ENCODE measurements at places on chromosomes 3 and 15.

DNA sequence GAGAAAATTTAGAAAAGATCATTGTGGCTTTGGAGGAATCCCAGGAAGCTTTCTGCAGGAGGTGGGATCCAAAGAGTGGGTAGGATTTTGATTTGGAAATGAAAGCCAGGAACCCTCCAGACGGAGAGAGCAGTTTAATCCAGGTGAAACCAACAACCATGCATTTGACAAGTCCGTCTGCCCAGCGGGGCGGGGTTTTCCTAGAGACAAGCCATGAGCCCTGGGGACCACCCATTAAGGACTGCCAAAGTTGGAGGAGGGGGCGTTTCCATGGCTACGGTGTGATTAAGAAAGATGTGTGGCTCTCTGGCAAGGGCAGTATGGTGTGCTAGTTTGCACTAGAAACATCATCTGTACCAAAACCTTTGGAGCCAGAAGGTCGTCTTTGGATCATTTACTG is 53.4 kb downstream of the SRGAP3 start:
- H3K27ac ChIP-seq, result no peak overlapping the region
- no peaks in the 10 kb centered on the region for H3K36me3 ChIP-seq
- no peak overlapping the region for H3K4me3 ChIP-seq
- H3K4me1 ChIP-seq, result no peaks in the 10 kb centered on the region
- no peak for DNase-seq
- no peaks in the 10 kb centered on the region for H3K27me3 ChIP-seq

- peaks cover 19% of the 10 kb centered on the region for H3K4me1 ChIP-seq
- no peak for DNase-seq
- no peaks in the 10 kb centered on the region for H3K27me3 ChIP-seq
- H3K36me3 ChIP-seq, result no peaks in the 10 kb centered on the region
- H3K4me3 ChIP-seq, result no peak overlapping the region
- no peak overlapping the region for H3K27ac ChIP-seq
Measured at GRCh38 chr3:151976211-151977050, 103.0 kb downstream of the SUCNR1 start.

- no peaks in the 10 kb centered on the region for H3K36me3 ChIP-seq
- no peak for DNase-seq
- H3K4me1 ChIP-seq, result no peaks in the 10 kb centered on the region
- no peaks in the 10 kb centered on the region for H3K27me3 ChIP-seq
Measured at GRCh38 chr15:76861815-76862397, 43.2 kb downstream of the SCAPER start.

DNA sequence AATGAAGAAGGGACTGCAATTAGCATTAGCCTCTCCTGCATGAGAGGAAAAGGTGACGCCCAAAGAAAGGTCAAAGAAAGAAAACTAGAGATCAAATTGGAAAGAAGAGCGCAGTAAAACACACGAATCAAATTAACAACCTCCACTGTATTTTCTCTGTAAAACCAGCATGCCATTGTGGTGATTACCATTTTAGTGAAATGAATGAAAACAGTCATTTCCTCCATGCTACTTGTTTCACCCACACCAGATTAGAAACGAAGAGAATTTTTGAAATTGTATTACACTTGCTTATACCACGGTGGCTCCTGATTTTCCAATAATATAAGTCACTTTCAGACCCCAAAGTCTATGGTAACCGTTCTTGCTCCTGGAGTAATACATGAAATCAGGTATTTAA is 71.6 kb downstream of the SUMF1 start:
- H3K4me1 ChIP-seq, result no peaks in the 10 kb centered on the region
- H3K36me3 ChIP-seq, result peaks cover 3% of the 10 kb centered on the region
- no peak overlapping the region for H3K27ac ChIP-seq
- no peak for DNase-seq
- H3K4me3 ChIP-seq, result no peak overlapping the region
- H3K27me3 ChIP-seq, result no peaks in the 10 kb centered on the region

- H3K36me3 ChIP-seq, result peaks cover 3% of the 10 kb centered on the region
- H3K4me3 ChIP-seq, result no peak overlapping the region
- DNase-seq, result no peak
- no peaks in the 10 kb centered on the region for H3K27me3 ChIP-seq
Measured at GRCh38 chr15:49331951-49332350, 91.1 kb upstream of the FGF7 start.

DNA sequence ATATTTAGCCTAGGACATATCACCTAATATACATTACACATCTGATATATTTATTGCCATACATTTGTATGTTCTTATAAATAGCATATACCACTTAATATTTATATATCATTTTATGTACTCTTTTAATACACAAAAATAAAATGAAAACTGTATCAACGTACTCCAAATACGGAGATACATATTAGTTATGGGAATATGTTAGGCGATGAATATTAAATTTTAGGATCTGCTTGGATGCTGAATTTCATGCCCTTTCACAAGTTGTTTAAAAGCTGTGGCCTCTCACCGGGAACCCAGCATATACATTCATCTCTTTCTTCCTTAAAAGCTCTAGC is 50.6 kb downstream of the ZIC4 start:
- no peaks in the 10 kb centered on the region for H3K4me1 ChIP-seq
- H3K4me3 ChIP-seq, result no peak overlapping the region
- peaks cover 3% of the 10 kb centered on the region for H3K27me3 ChIP-seq
- no peak overlapping the region for H3K27ac ChIP-seq
- no peaks in the 10 kb centered on the region for H3K36me3 ChIP-seq
- no peak for DNase-seq

DNA sequence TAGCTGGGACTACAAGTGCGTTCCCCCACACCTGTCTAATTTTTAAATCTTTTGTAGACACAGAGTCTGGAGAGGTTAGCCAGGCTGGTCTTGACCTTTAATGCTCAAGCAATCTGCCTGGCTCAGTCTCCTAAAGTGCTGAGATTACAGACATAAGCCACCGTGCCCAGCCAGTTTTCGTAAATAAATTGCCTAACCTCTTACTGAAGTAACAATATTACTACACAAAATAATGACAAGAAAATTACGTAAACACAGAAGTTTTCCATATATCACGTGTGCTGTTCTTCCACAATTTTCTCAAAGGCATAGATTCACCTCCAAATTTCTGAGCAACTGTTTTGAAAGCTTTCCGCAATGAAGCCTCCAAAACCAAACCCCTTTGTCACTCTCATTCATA is 58.1 kb upstream of the PROK2 start:
- H3K27me3 ChIP-seq, result peaks cover 3% of the 10 kb centered on the region
- H3K27ac ChIP-seq, result peak overlapping the region; percentile 56
- no peak overlapping the region for H3K4me3 ChIP-seq
- H3K36me3 ChIP-seq, result no peaks in the 10 kb centered on the region
- H3K4me1 ChIP-seq, result no peaks in the 10 kb centered on the region

DNA sequence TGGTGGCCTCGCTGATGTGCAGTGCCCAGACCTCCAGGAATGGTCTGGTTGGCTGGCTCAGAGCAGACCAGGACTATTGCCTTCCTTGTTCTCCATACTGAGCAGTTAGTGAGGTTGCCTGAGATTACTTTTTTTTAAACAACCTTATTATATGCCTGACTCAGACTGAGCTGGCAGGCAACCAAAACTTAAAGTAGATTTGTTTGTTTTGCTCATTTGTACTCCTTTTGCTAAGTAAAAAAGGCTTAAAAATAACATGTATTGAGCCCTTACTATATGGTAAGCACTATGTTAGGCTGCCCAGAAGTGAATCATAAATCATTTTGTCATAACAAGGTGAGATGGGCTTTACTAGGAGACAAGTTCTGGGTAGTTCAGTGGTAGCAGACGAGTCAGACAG is 92.4 kb downstream of the GHSR start:
- peaks cover 20% of the 10 kb centered on the region for H3K36me3 ChIP-seq
- H3K27me3 ChIP-seq, result no peaks in the 10 kb centered on the region
- H3K4me1 ChIP-seq, result peaks cover 19% of the 10 kb centered on the region

- H3K4me1 ChIP-seq, result peaks cover 11% of the 10 kb centered on the region
- no peak for DNase-seq
- H3K27ac ChIP-seq, result no peak overlapping the region
Measured at GRCh38 chr3:127700406-127700805, 27.7 kb downstream of the ABTB1 start.

- no peaks in the 10 kb centered on the region for H3K36me3 ChIP-seq
- H3K4me1 ChIP-seq, result no peaks in the 10 kb centered on the region
- no peaks in the 10 kb centered on the region for H3K27me3 ChIP-seq
- DNase-seq, result no peak
- H3K27ac ChIP-seq, result no peak overlapping the region
Measured at GRCh38 chr3:171586274-171586673, 126.1 kb upstream of the TNIK start.

All from liver (tissue), 10 donors.